Left ventricle myocardium superior (tissue), 1 donor: ENCODE measurements at places on chromosomes 16 and 17.

GRCh38 chr17:3688027-3688553 lies 7.9 kb downstream of the P2RX5 start:
- DNase-seq = no peak

DNA sequence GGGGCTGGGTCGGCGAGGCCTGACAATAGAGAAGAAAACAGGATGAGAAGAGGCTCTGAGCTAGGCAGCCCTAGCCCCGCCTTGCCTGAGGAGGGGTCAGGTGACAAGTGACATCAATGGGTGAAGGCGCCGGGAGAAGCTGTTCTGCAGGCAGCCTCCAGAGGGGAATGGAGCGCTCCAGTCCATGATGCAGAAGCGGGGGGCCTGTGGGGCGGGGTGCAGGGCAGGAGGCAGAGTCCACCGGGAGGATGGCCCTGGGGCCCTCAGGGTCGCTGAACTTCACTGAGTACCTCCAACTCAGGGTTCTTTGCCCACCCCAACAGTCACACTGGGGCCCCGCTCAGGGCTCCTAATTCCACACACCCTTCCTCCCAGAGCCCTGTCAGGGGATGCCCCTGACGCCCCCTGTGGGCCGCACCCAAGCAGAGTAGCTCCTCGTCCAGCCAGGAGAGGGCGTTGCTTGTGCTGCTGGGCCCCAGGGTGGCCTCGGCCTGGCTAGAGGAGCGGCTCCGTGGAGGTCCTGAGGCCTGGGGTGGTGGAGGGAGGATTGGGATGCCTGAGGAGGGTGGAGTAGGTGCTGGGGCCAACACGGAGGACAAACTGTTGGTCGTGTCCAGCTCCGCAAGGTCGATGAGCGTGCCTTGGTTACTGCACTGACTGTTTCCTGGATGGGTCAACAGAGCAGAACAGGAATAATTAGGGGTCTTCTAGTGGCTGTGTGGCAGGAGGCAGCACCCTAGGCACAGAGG lies 20.8 kb downstream of the GGA3 start:
- peak; percentile 52 for DNase-seq

- DNase-seq = no peak
These were observed 6.5 kb downstream of the NXN start for GRCh38 chr17:973053-973452.

- DNase-seq = no peak
These were observed 198.0 kb downstream of the RPTOR start for GRCh38 chr17:80742581-80743180.

- DNase-seq = no peak
These were observed 33.1 kb upstream of the DDX52 start for GRCh38 chr17:37676115-37676925.

GRCh38 chr16:10652730-10653590 lies 41.8 kb downstream of the TEKT5 start:
- no peak for DNase-seq

- no peak for DNase-seq
These were observed 201.2 kb upstream of the ERCC4 start for GRCh38 chr16:13718748-13719147.

GRCh38 chr17:28404812-28405570 lies 1.0 kb downstream of the SLC46A1 start:
- peak; percentile 39 for DNase-seq

DNA sequence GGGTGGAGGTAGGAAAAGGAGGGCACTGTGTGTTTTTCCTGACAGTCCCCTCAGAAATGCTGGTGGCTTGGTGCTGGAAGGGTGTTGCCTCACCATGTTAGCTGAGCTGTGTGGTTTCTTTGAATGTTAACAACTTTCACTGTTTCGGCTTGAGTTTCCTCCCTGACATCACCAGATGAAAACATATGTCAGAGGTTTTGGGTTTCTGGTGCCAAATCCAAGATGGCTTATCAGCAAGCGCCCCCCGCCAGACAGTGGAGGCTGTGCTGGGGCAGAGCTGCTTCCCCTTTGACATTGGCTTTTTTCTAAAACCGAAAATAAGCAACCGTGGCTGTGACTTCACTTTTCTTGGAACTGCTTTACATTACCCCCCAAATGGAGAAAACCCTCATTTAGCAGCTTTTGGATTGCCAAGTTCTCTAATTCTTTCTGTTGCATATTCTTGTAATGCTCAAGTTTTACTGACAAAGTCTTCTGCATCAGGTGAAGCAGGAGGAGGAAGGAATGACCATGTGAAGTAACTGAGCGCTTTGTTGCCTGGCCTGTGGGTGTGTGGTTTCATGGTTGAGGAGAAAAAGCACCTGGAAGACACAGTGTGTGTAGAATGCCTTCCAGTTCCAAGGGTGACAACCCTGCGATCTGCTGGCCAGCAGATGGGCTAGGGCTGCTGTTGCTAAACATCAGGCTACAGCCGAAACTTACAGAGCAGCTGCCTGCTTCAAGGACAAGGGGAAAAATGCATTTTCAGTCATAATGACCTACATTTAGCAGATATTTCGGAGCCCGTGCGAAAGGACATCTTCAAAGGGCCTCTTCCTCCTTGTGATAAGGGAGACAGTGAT lies 9.7 kb downstream of the RMI2 start:
- DNase-seq = no peak

- DNase-seq = peak; percentile 80
These were observed 656 bp upstream of the IGFBP4 start for GRCh38 chr17:40442392-40443195.
